ENCODE measurements at places on chromosomes 6 and 20. TPM values are rescaled to one million over a fixed set of nuclear protein-coding genes. Genes with fewer than 3 reads are reported as not detected.

- DNase-seq, result peak; percentile 27
- H3K4me3 ChIP-seq, result no peak overlapping the region
- peaks cover 15% of the 10 kb centered on the region for H3K4me1 ChIP-seq
- no peaks in the 10 kb centered on the region for H3K27me3 ChIP-seq
Measured at GRCh38 chr20:36658300-36658699, 12.3 kb upstream of the SLA2 start.

- peaks cover 24% of the 10 kb centered on the region for H3K4me1 ChIP-seq
- H3K27me3 ChIP-seq, result no peaks in the 10 kb centered on the region
- DNase-seq, result peak; percentile 74
- H3K4me3 ChIP-seq, result no peak overlapping the region
- no peaks in the 10 kb centered on the region for H3K36me3 ChIP-seq
Measured at GRCh38 chr6:41182069-41183034, 18.6 kb downstream of the TREML2 start.

- H3K4me1 ChIP-seq, result peaks cover 15% of the 10 kb centered on the region
- H3K27ac ChIP-seq, result no peak overlapping the region
- no peaks in the 10 kb centered on the region for H3K36me3 ChIP-seq
Measured at GRCh38 chr6:45974596-45974995, 41.1 kb downstream of the CLIC5 start.

GRCh38 chr6:104483225-104483834, 376.4 kb downstream of the HACE1 start:
- no peaks in the 10 kb centered on the region for H3K36me3 ChIP-seq
- H3K27ac ChIP-seq, result no peak overlapping the region

DNA sequence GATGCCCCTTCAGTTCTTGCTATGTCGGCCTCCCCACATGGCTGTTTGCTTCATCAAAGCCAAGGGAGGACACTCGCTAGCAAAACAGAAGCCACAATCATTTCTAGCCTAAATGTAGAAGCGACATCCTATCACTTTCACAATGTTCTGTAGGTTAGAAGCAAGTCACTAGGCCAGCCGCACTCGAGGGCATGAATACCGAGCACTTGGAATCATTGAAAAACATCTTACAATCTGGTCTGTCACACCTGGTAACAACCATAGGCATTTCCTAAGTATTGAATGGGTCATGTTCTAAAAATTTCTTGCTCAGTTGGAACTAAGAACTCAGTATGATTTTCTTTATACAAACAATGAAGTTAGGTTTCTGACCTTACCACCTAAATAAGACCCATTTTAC, 192.3 kb downstream of the AIG1 start:
- no peak for DNase-seq
- peaks cover 3% of the 10 kb centered on the region for H3K4me1 ChIP-seq
- H3K27ac ChIP-seq, result no peak overlapping the region
- H3K36me3 ChIP-seq, result peaks cover 4% of the 10 kb centered on the region

Gene MOG
- total RNA-seq, result not detected

Gene CASP8AP2
- total RNA-seq, result 30.2 TPM

DNA sequence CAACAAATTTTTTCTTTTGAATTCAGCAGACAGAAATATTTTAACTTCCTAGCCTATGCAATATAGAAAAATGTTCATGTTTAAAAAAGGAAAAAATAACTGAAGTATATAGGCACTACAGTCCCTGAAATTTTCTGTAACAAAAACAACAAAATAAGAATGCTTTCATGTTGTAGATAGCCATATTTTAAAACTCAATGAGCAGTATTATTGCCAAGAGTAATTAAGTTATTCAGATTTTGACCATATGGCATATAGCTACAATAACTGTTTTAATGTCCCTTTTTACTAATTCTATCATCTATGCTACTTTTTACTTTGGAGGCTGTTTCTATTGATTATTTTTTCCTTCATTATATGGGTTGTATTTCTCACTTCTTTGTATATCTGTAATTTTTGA, 283.3 kb upstream of the RIMS1 start:
- no peak overlapping the region for H3K27ac ChIP-seq
- no peak overlapping the region for H3K4me3 ChIP-seq
- no peaks in the 10 kb centered on the region for H3K36me3 ChIP-seq
- no peak for DNase-seq

GRCh38 chr6:9711365-9711764, 703.5 kb downstream of the TFAP2A start:
- H3K4me3 ChIP-seq, result no peak overlapping the region
- H3K4me1 ChIP-seq, result no peaks in the 10 kb centered on the region
- H3K36me3 ChIP-seq, result no peaks in the 10 kb centered on the region
- no peak overlapping the region for H3K27ac ChIP-seq

Gene GFOD1
- 4.2 TPM for total RNA-seq

Gene PTPRK
- total RNA-seq, result 5.5 TPM

DNA sequence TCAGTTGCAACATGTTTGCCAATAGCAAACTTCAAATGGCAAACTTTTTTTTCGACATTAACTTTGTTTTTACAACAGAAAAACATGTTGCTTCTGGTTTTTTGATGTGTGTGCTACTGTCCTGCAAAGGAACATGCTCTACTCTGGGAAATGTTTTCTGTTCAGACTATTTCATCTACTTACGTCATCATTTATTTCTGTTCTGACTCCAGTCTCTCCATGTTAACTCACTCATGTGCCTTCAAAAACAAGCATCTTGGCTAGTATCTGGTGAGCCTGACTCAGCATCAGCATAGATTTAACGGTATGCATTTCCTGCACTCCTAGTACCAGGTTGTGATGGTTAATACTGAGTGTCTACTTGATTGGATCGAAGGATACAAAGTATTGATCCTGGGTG, 36.1 kb upstream of the MAP7 start:
- DNase-seq, result no peak
- no peaks in the 10 kb centered on the region for H3K27me3 ChIP-seq
- no peak overlapping the region for H3K27ac ChIP-seq
- H3K4me3 ChIP-seq, result no peak overlapping the region
